ENCODE measurements at places on chromosomes 11 and 22.

GRCh38 chr11:6703247-6704063 is 20.3 kb upstream of the MRPL17 start:
- peak; percentile 48 for DNase-seq

DNA sequence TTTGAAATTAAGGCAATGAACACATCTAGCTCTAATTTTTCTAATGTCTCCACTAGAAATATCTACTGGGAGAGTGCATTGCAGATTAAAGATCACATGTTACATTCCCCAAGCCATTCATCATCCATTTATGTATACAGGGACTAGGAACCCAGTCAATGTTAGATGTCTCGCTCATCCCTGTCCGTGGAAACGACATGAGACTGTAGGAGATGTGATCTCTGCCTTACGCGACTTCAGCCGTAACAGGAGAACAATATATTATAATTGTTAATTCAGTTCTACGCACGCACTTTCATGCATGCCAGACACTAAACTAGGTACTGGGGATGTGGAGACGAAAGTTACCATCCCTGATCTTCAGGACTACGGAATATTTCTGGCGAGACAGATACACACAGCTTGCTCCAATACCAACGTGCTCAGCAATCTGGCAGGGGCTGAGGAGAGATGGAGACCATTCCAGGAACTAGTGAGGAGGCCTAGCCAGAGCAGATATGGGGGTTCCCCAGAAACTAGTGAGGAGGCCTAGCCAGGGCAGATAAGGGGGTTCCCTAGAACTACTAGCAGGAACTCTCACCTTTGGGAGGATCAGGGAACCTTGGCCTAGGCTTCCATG is 706 bp downstream of the DCPS start:
- peak; percentile 32 for DNase-seq

DNA sequence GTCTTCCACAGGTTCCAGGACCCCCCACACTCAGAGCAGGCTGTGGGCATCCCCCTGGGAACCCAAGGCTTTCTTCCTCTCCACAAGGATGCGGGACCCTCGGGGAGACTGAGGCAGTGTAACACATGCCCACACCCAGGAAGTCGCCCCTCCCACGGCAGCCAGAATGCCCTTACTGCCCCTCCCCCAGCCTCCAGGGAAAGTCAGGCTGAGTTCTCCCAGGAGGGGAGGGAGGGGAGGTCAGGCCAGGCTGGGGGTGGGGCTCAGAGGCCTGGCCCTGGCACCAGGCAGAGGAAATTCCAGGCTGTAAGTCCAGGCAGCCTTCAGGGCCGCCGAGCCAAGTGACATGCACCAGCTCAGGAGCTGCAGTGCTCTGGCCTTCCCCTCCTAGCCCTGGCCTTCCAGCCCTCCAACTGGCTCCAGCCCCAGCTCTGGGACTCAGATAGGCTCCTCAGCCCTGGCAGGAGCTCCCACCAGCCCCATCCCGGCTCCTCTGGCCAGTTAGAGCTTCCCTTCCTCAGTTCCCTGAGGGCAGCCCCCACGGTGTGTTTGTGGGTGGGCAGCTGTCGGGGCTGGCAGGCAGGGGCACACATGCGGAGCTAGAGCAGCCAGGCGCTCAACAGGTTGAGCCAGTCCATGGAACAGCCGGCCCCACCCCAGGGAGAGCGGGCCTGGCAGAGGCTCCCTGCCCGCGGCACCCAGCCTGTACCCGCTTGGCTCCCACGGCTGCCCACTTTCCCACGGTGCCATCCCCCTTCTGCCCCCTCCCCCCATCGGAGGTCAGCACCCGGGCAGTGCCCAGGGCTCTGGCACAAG is 3.6 kb downstream of the BCL9L start:
- no peak for DNase-seq

- DNase-seq: no peak
These were observed 452.3 kb downstream of the KCNA4 start for GRCh38 chr11:29564486-29564885.

- no peak for DNase-seq
These were observed 22.5 kb downstream of the CLPB start for GRCh38 chr11:72411623-72412419.

GRCh38 chr11:119795231-119795630 is 66.2 kb upstream of the NECTIN1 start:
- DNase-seq: no peak

GRCh38 chr22:49170053-49170452 is 657.6 kb downstream of the BRD1 start:
- no peak for DNase-seq

GRCh38 chr11:128238521-128239265 is 348.7 kb downstream of the ETS1 start:
- no peak for DNase-seq

DNA sequence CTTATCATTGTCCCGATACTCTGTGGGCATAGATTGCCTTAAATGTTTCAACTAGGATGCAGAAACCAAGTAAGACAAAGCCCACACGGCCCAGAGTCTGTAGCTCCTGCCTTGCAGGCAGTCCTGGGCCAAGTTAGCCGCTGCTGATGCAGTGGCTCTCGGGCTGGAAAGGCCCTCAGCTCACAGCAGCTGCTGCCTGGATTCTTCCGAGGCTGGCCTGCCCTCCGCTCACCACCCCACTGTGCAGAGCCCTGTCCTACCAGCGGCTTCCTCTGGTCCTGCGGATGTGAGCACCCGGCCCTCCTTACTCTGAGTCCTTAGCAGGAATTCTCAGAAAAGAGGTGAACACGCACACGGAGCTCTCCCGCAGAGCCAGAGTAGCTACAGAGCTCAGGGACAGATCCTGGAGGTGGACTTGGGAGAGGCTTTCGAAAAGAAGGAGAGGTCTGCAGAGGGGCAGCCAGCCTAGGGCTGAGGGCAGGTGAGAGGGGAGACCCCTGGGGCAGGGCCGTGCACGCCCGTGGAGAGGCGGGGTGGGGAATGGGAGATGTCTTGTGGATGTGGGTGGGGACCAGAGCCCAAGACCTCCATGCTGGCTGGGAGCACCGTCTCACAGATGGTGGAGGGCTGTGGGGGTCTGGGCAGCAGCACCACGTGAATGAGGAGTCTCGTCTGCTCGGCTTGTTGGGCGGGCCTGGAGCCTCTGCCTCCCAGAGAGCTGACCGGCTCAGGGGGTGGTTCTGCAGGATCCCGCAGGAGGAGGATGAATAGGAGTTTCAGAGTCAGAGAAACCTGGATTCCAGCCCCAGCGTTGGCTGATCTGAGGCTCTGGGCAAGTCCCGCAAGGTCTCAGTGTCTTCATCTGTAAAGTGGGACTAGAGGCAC is 117.4 kb upstream of the B3GAT1 start:
- DNase-seq: no peak

- no peak for DNase-seq
These were observed 31.7 kb upstream of the PDE3B start for GRCh38 chr11:14611939-14612338.

GRCh38 chr11:27471589-27472397 is 797 bp downstream of the LGR4 start:
- DNase-seq: peak; percentile 9

GRCh38 chr22:20319745-20320658 is at the start of gene DGCR6L:
TSS of gene DGCR6L (minus strand) at chr22:20320060. CDS start at chr22:20319988, 72 bp downstream.
- peak; percentile 97 for DNase-seq

- DNase-seq: no peak
These were observed 39.4 kb downstream of the C22orf42 start for GRCh38 chr22:32119568-32120235.

DNA sequence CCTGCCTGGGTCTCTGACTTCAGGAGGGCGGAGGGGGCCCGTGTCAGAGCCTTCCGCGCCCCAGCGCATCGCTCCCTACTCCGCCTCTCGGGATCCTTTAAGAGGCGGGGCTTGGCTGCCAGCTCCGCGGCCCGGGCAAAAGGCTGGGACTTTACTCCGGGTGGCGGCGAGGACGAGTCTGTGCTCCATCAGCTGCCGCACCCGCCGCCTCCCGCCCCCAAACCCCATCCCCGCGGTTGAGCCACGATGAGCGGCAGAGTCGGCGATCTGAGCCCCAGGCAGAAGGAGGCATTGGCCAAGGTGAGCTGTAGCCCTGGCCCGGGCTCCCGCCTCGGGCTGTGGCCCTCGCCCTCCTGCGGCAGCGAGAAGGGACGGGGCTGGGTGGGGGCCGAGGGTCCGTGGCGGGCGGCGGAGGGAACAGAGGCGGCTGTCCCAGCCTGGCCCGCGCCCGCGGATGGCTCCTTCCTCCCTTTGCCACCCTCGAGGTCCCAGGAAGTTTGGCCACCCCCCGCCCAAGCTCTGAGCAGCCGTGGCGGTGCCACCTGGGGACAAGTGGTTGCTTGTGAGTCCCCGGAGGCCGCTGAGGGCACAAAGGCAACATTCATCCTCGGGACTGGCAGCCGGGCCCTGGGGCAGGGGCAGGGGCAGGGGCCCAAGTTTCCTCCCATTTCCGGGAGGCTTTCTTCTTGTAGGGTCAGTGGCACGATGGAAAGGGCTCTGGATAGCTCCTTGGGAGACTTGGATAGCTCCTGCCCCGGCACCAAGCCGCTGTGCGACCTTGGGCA is at the start of gene SEC14L2:
TSS of gene SEC14L2 (plus strand) at position 148 of the 785 bp plus-strand sequence. CDS start at position 247, 99 bp downstream.
- DNase-seq: peak; percentile 60

GRCh38 chr11:67820081-67820480 is 145.7 kb upstream of the ALDH3B2 start:
- no peak for DNase-seq

DNA sequence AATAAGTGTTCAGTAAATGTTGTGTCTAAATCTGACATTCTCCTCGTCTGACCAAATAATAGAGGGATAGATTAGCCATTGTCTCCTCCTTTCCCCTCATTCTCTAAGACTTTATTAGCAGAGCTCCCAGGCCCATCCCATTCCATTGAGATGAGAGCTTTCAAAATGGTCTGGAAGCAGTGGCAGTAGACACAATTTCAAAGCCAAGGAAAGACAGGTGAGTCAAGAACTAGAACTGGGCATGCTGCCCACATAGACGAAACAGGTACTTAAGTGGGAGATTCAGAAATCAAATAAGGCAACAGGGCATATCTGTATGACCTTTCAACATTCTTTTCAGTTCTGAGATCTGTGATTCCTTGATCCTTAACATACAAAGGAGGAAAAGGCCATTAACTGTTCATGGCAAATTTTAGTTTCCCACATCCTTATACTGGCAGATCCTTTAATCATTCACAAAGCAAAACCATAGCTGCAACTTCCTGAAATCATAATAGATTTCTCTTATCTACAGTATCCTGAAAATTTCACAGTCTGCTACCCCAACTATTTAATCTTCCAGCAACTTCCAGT is 96.6 kb upstream of the KCNA4 start:
- no peak for DNase-seq

- no peak for DNase-seq
These were observed 13.3 kb upstream of the MOB2 start for GRCh38 chr11:1499899-1500298.

- no peak for DNase-seq
These were observed 35.3 kb upstream of the FZD4 start for GRCh38 chr11:86990515-86990914.

- no peak for DNase-seq
These were observed 22.9 kb downstream of the USH1C start for GRCh38 chr11:17521106-17521900.

- no peak for DNase-seq
These were observed 31.6 kb upstream of the CCND1 start for GRCh38 chr11:69609351-69609750.
